ENCODE measurements at places on chromosomes 16 and 17. TPM values are rescaled to one million over a fixed set of nuclear protein-coding genes. Genes with fewer than 3 reads are reported as not detected.

KRTAP4-9 gene
- 5.2 TPM for total RNA-seq

TBC1D3C gene
- not detected for total RNA-seq

- DNase-seq = no peak
Measured at GRCh38 chr16:4501071-4501478, 24.9 kb downstream of the HMOX2 start.

TMEM114 gene
- not detected for total RNA-seq

TERB1 gene
- total RNA-seq = 0.10 TPM

All from skin of body (tissue), 3 donors.